ENCODE measurements at places on chromosomes 2 and 18.

DNA sequence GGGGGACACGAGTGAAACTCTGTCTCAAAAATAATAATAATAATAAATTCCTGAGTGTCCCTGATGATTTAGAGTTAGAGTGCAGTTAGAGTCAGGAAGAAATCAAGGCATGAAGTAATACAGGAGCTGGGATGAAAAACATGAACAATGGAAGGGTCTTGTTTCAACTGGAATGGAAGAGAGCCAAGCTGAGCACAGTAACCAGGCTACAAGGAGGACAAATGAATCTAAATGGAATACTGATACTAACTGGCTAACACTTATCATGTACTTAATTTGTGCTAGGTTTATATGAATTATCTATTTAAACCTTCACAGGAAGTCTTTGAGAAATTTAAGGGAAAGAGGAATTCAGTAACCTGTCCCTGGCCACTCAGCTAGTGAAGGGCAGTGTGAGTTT lies 38.8 kb upstream of the PSME4 start:
- DNase-seq, result no peak

- no peak for DNase-seq
Measured at GRCh38 chr2:241730671-241731293, 3.6 kb upstream of the D2HGDH start.

DNA sequence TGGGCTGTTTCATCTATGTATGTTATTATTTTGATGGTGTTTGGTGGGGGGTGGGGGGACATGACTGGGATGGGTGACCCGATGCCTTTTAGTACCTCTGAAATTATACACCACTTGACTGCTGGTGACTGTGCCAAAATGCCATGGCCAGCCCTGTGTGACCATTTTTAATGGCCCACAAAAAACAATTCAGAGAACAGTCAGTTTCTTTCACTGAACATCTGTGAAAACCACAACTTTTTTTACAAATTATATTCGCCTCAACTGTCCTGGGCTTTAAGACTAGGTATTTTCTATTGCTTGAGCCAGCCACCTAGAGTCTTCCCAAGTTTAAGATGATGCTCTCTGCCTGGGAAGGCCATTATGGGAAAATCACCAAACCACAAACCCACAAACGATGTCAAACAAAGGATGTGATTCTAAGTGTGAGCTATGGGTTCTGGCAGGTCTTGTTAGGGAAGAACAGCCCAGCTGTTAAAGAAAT lies 33.9 kb downstream of the FN1 start:
- peak; percentile 94 for DNase-seq

DNA sequence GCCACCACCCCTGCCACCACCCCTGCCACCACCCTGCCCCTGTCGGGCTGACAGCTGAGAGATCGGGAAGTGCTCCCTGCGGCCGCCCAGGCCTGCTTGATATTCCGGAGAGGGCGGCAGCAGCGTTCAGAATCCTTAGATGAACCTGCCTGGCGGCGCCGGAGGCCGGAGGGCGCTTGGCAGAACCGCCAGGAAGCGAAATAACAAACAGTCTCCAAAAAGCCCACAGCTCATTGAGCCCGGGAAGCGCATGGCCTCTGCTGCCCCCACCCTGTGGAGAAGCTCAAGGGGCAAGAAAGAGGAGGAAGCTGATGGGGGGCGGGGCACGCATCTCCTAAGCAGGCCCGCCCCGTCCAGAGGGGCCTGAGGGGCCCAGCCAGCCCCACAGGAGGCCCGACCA lies 92.2 kb upstream of the MBOAT2 start:
- no peak for DNase-seq

- DNase-seq, result no peak
Measured at GRCh38 chr18:37665346-37665745, 99.7 kb upstream of the CELF4 start.

DNA sequence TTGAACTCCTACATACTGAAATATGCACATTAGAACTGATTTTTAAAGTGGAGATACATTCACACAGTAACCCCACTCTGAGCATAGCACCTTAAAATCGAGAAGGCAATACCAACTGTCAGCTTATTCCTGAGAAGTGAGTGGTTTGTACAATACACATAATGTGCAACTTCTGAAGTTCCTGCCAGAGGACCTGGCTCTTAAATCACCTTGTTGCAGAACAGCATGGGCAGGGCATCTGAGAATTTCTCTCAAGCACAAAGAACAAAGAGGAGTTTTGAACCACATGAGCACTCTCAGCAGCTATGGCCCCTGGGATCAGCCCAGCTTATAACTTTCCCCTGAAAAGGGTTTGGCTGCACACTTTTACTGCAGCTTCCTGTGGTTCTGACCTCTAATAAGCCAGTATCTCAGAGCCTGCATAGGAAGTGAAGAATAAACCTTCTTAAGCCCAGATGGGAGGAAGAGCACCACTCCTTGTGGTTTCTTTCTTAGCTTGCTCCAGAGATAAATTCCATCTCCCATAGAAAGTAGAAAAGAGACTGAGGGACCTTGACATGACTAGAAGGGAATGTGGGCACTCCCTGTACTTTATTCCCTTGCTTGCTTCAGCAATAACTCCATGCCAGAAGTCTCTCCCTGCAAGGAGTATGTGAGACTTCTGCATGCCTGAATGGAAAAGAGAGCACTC lies 862.3 kb downstream of the SUCLG1 start:
- no peak for DNase-seq

DNA sequence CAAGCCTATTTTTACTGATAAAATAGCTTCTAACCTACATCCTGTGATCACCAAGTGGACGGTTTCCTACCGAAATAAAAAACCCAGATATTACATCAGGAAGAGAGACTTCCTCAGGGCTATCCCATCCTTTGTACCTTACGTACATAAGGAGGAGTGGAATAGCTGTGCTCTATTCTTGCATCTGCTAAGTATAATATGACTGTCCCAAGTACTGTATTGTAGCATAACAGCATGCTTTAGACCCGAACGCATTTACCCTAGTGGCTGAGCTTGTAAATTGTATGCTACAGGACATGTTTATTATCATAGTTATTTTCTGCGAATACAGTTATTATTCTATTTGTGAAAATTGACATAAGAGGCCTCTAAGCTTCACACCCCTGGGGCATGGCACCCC lies 302.4 kb downstream of the CLIP4 start:
- DNase-seq, result no peak

All from HFF-Myc (cell line).